ENCODE measurements at places on chromosomes 6 and 20.

DNA sequence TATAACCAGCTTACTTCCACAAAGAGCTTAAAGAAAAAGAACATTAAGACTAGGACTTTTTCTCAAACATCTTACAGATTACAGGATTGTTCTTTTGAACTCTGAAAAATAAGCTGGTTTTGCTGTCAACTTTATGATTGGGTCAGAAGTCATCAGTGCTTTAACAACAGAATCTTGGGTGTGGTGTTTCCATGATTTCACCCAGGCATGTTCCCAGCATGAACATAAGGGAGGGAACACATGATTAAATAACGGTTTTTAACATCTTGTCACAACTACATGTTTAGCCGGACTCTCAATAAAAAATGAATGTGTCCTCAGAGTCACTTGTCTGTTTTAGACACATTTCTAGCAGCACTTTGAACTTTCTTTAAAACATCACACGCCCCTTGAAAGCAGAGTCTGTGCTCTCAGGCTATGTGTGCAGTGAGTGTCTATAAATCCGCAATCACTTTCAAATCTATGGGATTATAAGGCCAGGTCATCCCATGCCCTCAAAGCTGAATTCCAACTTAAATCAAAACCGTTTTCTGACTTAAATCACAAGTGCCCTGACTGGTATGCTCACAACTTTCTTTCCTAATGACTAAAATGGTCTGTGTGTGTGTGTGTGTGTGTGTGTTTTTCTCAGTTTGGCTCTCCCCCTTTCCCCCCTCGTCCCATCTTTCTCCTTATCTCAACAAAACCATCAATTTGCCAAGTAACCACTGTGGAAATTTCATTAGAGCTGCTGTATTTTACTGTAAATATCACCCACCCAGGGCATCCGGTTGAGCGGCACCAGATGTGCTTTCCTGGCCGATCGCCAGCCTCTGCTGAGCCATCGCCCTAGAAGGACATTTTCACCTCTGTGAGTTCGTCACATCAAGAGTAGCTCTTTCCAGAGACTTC is 216.8 kb upstream of the DTNBP1 start:
- DNase-seq = no peak

DNA sequence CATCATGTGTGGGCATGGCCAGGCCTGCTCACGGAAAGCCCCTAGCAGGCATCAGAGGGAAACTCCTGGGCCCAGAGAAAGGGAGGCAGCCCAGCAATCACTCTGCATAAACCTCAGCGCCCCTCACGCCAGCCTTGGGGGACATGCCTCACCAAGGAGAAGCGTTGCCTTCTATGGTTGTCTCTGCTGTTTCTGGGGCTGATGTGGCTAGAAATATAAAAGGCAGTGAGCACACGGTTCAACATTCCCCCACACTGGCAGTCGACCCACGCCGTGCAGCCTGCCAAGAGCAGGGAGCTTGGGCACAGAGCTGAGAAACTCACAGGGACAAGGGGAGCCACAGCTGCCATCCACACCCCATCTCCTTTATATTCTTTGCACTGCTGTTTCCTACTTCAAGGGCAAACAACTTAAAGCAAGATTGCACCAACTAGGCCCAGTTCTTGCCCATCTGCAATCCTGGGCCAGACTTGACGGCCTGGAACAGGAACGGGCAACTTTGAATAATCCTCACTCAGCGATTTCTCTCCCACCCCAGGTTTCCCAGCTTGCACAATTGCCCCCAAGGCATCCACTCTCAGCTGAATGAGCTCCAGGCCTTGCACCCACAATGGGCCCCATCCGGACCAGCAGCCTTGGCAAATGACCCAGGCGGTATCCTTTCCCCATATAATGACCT is 35.5 kb upstream of the FOXC1 start:
- no peak for DNase-seq

DNA sequence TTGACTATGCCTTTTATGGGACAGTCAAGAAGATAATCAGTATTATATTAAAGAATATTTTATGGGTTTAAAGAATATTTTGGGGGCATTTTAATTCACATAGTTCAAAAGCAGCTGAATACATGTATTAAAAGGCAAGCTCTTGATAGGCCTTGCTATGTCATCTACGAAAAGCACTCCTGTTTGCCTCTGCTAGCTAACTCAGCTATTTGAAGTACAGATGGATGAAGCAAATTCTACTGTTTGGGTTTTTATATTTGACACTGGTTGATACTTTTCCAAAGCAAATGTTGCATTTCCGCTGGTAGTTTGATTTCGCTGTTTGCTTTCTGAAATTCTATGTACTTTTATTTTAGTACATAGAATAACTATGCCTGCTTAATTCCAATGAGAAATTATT is 47.0 kb downstream of the SLC22A3 start:
- no peak for DNase-seq

- no peak for DNase-seq
Observed at GRCh38 chr20:54774426-54774825, 299.0 kb downstream of the DOK5 start.
